ENCODE measurements at places on chromosomes 6 and 20.
A peak's percentile ranks its signal among the peaks of the same experiment; 100 is the strongest.

DNA sequence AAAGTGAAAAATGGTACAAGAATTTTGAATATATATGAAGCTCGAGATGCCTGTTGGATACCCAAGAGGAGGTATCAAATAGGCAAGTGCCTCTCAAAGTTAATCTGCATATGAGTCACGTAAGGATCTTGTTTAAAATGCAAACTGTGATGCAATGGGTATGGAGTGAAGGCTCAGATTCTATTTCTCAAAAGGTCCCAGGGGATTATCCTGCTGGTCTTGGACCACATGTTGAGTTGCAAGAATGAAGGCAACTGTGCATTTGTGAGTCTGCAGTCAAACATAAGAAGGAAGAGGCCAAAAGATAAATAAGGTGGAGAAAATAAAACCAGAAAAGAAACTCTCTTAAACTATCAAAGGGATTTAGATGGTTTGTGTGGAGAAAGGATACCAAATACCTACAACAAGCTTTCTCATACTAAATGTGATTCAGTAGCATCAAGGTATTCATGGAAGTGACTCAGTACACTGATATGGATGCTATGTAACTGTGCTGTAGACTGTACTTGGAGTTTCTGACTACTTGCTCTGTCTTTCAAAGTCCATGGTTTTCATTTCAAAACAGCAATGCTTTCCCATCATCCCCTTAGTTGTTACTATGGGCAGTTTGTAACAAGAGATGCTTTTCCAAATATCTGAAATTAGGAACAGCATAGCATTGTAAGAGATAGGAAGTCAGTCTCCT, 106.3 kb downstream of the GFRAL start:
- H3K4me3 ChIP-seq: no peak overlapping the region
- no peak for DNase-seq
- no peaks in the 10 kb centered on the region for H3K4me1 ChIP-seq
- no peaks in the 10 kb centered on the region for H3K36me3 ChIP-seq

GRCh38 chr6:158564243-158565121, 4.6 kb downstream of the TMEM181 start:
- H3K4me1 ChIP-seq: peaks cover 11% of the 10 kb centered on the region
- H3K27ac ChIP-seq: no peak overlapping the region
- DNase-seq: no peak
- H3K36me3 ChIP-seq: no peaks in the 10 kb centered on the region

DNA sequence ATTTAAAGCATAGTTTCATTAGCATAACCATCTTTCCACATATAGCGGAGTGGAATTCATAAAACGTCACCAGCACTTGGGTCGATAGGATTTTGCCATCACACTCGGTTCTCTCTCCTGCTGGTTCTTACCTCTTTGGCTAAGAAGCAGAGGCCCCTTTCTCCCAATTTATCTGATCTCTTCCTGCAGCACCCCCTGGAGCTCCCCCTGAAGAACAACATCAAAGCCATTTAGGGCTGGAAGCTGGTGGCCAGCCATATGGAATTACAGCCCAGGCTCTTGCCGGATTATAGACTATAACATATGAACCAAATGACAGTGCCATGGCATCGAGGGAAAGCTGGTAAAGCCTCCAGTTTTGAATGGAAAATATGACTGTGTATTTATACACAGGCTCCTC, 6.4 kb upstream of the KIF6 start:
- no peaks in the 10 kb centered on the region for H3K27me3 ChIP-seq
- no peaks in the 10 kb centered on the region for H3K4me1 ChIP-seq
- H3K27ac ChIP-seq: no peak overlapping the region
- H3K36me3 ChIP-seq: no peaks in the 10 kb centered on the region

DNA sequence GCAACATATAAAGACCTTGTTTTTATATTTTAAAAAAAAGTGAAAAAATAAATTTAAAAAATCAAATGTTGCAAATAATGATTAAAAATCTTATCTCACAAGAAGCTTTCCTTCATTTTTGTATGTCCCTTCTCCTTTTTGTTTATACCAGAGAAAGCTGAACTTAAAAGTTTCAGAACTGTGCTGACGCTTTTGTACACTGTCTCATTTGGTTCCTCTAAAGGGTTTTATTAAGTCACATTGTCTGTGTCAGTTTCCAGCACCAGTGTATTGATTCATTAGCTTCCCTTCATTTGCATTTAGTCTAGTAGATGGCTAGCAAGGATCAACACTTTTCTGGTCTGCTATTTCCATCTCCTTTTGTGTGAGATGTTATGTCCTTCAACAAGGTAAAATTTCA, 6.7 kb downstream of the PCED1A start:
- peaks cover 5% of the 10 kb centered on the region for H3K27me3 ChIP-seq
- DNase-seq: no peak
- H3K4me3 ChIP-seq: no peak overlapping the region

- no peak overlapping the region for H3K4me3 ChIP-seq
- H3K4me1 ChIP-seq: peaks cover 36% of the 10 kb centered on the region
- H3K27ac ChIP-seq: no peak overlapping the region
- no peaks in the 10 kb centered on the region for H3K27me3 ChIP-seq
- peak; percentile 24 for DNase-seq
Observed at GRCh38 chr20:48703107-48703506, 124.7 kb downstream of the PREX1 start.

GRCh38 chr6:142934599-142934998, 10.4 kb downstream of the HIVEP2 start:
- H3K27ac ChIP-seq: no peak overlapping the region
- H3K4me3 ChIP-seq: no peak overlapping the region
- no peaks in the 10 kb centered on the region for H3K27me3 ChIP-seq
- H3K36me3 ChIP-seq: no peaks in the 10 kb centered on the region

- H3K4me1 ChIP-seq: no peaks in the 10 kb centered on the region
- no peak overlapping the region for H3K27ac ChIP-seq
- no peak for DNase-seq
- H3K27me3 ChIP-seq: no peaks in the 10 kb centered on the region
- no peak overlapping the region for H3K4me3 ChIP-seq
- no peaks in the 10 kb centered on the region for H3K36me3 ChIP-seq
Observed at GRCh38 chr6:144139817-144140216, 10.5 kb upstream of the STX11 start.

GRCh38 chr6:6199678-6200077, 120.8 kb downstream of the F13A1 start:
- no peaks in the 10 kb centered on the region for H3K36me3 ChIP-seq
- H3K4me1 ChIP-seq: no peaks in the 10 kb centered on the region
- H3K27ac ChIP-seq: no peak overlapping the region
- no peak for DNase-seq
- no peak overlapping the region for H3K4me3 ChIP-seq
- no peaks in the 10 kb centered on the region for H3K27me3 ChIP-seq

DNA sequence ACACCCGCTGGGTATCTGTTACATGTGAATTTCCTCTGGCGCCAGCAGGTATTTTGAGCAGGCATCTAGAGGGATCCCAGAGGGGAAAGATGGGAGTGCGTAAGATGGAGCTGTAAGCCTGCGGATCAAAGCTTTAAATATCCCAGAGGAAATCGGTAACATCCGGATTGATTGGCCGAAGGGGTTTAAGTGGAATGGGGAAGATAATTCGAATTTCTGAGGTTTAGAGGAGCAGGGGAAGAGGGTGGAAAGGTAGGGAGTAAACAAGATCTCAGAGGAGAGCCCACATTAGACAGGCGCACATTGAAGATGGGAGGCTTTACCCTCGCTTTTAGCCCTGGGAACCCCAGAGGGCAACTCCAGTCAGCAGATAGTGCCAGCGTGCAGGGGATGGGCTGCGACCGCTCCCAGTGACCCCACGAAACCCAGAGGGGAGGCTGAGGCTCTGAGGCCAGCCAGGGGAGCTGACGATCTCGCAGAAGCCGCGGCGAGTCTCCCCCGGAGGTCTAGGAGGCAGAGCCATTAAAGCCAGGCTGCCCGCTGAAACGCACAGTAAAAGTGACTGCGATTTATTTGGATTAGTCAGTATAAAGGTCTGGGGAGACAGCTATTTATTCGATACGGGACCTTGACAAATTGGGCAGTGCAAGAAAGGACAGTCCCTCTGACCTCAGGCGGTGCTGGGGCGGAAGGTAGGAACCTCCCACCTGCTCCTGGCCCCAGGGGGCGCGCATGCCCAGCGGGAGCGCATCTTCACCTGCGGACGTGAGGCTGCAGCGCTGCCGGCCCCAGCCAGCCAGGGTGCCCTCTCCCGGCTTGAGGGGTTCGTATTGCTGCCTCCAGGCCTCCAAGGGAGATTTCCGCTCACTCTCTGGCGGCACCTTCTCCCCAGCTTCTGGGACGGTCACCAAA, 34.3 kb upstream of the TCF21 start:
- no peak overlapping the region for H3K27ac ChIP-seq
- no peak overlapping the region for H3K4me3 ChIP-seq
- no peaks in the 10 kb centered on the region for H3K27me3 ChIP-seq
- H3K4me1 ChIP-seq: no peaks in the 10 kb centered on the region
- DNase-seq: no peak
- H3K36me3 ChIP-seq: no peaks in the 10 kb centered on the region

DNA sequence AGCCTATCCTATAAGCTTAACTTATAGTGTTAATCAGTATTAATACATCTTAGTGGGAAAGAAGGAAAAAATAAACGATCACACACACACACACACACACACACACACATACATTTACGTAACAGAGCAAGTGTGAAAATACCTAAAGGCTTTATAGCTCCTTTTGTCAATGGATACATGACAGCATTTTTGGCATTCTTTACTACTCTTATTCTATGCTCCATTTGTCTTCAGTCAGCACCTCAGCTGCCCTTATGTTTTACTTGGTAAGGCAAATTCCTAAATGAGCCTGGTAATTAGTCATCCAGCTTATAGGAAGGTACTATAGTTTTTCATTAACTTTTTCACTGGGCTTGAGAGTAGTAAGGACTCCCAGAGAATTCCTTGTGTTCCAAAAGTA, 25.1 kb upstream of the SLC17A3 start:
- no peak for DNase-seq
- no peaks in the 10 kb centered on the region for H3K27me3 ChIP-seq
- no peak overlapping the region for H3K27ac ChIP-seq

GRCh38 chr6:116530436-116530835, 15.0 kb downstream of the TRAPPC3L start:
- H3K36me3 ChIP-seq: no peaks in the 10 kb centered on the region
- no peak overlapping the region for H3K4me3 ChIP-seq
- no peak overlapping the region for H3K27ac ChIP-seq
- DNase-seq: no peak

- no peaks in the 10 kb centered on the region for H3K36me3 ChIP-seq
- no peaks in the 10 kb centered on the region for H3K27me3 ChIP-seq
- DNase-seq: no peak
- no peak overlapping the region for H3K4me3 ChIP-seq
Observed at GRCh38 chr20:25525867-25526266, 59.5 kb downstream of the NINL start.

- DNase-seq: no peak
- H3K27ac ChIP-seq: no peak overlapping the region
- H3K4me3 ChIP-seq: no peak overlapping the region
- no peaks in the 10 kb centered on the region for H3K36me3 ChIP-seq
- peaks cover 48% of the 10 kb centered on the region for H3K4me1 ChIP-seq
Observed at GRCh38 chr20:23396950-23397627, 24.2 kb downstream of the NAPB start.

- H3K4me1 ChIP-seq: peaks cover 21% of the 10 kb centered on the region
- peak overlapping the region; percentile 72 for H3K27ac ChIP-seq
- H3K4me3 ChIP-seq: no peak overlapping the region
- DNase-seq: no peak
Observed at GRCh38 chr6:152353440-152353839, 283.7 kb downstream of the SYNE1 start.

- H3K4me3 ChIP-seq: no peak overlapping the region
- no peaks in the 10 kb centered on the region for H3K4me1 ChIP-seq
- H3K36me3 ChIP-seq: no peaks in the 10 kb centered on the region
- no peak for DNase-seq
- no peaks in the 10 kb centered on the region for H3K27me3 ChIP-seq
- H3K27ac ChIP-seq: no peak overlapping the region
Observed at GRCh38 chr6:34205466-34205865, 31.2 kb upstream of the HMGA1 start.

- no peak overlapping the region for H3K27ac ChIP-seq
- H3K27me3 ChIP-seq: no peaks in the 10 kb centered on the region
- H3K4me1 ChIP-seq: no peaks in the 10 kb centered on the region
- H3K4me3 ChIP-seq: no peak overlapping the region
Observed at GRCh38 chr6:13841936-13842335, 27.6 kb upstream of the MCUR1 start.

DNA sequence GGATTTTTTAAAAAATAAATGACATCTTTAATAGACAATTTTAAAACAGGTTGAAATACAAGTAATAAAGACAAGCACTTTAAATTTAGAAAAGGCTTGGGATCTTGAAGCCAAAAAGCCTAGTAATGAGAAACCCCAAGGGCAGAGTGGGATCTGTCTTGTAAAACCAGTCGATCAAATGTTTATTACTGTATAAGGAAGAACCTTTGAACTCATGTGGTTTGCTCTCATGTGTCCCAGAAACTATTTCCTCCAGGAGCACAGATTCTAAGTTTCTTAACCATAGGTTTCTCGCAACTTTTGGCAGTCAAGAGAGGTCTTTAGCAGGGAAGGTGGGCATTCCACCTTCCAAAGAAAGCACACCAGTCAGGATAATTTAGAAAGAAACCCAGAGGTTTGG, 541.7 kb upstream of the BTBD3 start:
- DNase-seq: no peak
- no peak overlapping the region for H3K27ac ChIP-seq
- no peaks in the 10 kb centered on the region for H3K36me3 ChIP-seq
- H3K4me3 ChIP-seq: no peak overlapping the region

GRCh38 chr6:153084393-153084792, 46.7 kb downstream of the RGS17 start:
- DNase-seq: no peak
- no peak overlapping the region for H3K27ac ChIP-seq
- no peaks in the 10 kb centered on the region for H3K36me3 ChIP-seq
- H3K4me3 ChIP-seq: no peak overlapping the region

DNA sequence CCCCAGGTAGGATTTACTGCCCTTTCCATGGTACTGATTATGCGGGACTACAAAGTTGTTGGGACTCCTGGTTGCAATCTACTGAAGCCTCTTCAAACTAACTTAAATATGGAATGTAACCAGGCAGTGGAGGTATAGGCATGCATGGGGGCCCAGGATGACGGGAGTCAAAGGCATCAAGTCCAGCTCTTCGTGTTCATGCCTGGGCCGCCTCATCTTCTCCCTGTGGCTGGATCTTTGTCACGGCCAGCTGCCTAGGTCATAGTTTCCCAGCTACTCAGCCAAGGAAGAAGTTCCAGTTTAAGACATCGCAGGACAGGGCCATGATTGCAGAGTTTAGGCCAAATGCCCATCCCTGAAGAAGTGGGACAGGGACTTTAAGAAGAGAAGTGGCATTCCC, 20.5 kb downstream of the LYRM2 start:
- H3K4me3 ChIP-seq: no peak overlapping the region
- H3K27ac ChIP-seq: no peak overlapping the region
- DNase-seq: no peak

GRCh38 chr20:47558295-47559066, 56.8 kb downstream of the NCOA3 start:
- no peaks in the 10 kb centered on the region for H3K27me3 ChIP-seq
- DNase-seq: no peak
- H3K4me3 ChIP-seq: no peak overlapping the region
- peaks cover 57% of the 10 kb centered on the region for H3K4me1 ChIP-seq
- H3K27ac ChIP-seq: no peak overlapping the region
- H3K36me3 ChIP-seq: no peaks in the 10 kb centered on the region

GRCh38 chr6:113857556-113858479, 673 bp downstream of the MARCKS start:
- no peak for DNase-seq
- H3K4me1 ChIP-seq: peaks cover 7% of the 10 kb centered on the region
- H3K27ac ChIP-seq: peak overlapping the region; percentile 93
- no peaks in the 10 kb centered on the region for H3K36me3 ChIP-seq

Measured in gastrocnemius medialis (tissue), 4 donors.